Activated CD8-positive, alpha-beta memory T cell treated with anti-CD3 and anti-CD28 coated beads for 4 hours (primary cell): ENCODE measurements at places on chromosomes 6 and 20.

GRCh38 chr20:19673575-19673974, 84.5 kb upstream of the RIN2 start:
- no peak for DNase-seq

- DNase-seq, result no peak
These were observed 83.8 kb downstream of the IRF4 start for GRCh38 chr6:475314-475713.

DNA sequence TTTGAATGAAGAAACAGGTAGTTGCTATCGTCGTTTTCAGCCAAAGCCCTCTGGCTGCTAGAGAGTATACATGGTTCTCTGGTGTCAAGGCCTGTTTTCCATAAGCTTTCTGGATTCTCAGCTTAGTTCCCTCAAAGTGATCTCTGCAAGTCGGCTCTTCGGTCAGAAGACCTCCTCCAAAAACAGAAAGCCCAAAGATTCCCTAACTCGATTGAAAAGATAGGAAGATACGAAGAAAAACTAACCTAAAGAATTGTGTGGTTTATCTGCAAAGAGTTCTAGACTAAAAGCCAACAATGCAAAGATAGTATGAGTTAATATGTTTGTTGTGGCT, 545 bp upstream of the ASCC3 start:
- no peak for DNase-seq

DNA sequence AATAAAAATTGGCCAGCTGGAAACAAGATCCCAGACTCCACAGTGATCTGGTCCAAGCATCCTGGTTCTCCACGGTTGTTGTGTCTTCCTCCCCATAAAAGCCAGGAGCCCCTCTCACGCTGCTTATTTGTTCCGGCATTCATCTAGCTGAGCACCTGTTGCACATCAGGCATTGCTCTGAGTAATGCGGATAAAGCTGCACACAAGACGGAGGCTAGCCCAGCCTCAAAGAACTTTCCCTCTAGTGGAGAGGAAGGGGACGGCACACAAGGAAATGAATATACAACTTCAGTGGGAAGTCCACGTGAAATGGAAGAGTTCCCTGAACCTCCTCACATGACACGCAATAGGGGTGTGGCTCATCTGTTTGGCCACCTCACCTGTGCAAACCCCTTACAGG, 30.3 kb upstream of the NXT1 start:
- no peak for DNase-seq

DNA sequence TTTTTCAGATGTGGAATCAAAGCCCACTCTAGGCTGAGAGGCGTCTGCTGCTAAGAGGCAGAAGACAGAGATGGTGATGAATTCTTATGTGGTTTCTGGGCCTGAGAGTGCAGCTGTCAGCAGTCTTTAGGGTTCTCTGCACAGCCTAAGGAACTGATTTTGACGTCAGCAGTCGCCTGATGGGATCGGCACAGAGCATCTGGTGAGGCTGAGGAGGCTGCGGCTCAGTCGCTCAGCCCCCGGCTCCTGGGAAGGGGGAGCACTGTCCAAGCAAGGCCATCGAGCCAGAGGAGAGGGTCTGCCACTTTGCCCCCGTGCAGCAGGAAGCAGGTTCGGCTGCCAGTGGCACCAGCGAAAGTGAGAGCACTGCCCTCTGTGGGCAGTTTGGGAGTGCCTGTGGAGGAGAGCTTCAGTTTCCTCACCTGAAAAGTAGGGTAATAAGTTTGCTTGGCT, 92.5 kb downstream of the TCP11 start:
- DNase-seq, result no peak

DNA sequence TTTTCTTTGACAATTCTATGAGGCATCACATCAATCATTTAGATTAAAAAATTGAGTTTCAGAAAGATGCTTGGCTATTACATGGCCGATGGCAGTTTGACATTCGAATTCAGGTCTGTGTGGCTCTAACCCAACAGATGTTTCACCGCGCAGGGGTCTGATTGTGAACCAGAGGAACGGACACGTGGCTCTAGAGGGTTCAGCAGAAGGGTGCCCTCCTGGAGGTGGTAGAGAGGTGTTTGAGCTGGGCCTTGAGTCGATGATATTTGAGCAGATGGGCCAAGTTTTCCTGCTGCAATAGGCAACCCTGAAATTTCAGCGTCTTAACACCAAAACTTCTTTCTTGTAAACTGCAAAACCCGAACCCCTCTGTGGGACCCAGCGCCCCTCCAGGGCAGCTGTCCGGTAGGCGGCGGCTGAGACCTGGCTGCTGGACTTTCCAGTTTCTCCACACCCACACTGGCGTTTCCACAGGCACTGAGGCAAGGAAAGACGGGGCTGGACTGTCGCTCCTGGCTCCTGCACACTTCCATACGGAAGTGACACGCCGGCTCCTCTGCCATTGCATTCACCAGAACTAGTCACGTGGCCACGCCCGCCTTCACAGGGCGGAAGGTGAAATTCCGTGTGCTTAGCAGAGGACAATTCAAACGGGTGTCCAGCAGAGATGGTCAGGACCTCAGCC, 11.3 kb upstream of the AFDN start:
- no peak for DNase-seq
